GM23338 (cell line): ENCODE measurements at places on chromosomes 4 and X. TPM values are rescaled to one million over a fixed set of nuclear protein-coding genes. Genes with fewer than 3 reads are reported as not detected.

The MTNR1A gene
- total RNA-seq = 0.66 and 1.4 TPM in 2 replicates

DNA sequence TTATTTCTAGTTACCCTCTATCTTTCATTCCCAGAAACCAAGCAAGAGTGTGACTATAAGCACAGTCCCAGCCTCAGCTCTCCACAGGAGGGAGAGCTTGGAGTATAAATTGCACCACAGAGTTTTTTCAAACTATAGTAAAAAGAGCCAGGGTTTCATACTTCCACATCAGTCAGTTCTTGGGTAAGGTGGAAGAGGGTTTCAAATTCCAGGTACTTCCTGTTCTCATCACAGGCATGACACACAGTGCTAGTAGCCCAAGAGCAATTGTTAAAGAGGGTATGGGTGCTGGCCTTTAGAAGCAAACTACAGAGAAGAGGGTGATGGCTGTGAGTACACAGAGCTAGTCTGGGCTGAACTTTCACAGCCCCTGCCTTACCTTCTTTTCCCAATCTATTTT lies 5.7 kb upstream of the IL1RAPL1 start:
- peaks cover 27% of the 10 kb centered on the region for H3K4me1 ChIP-seq
- no peaks in the 10 kb centered on the region for H3K36me3 ChIP-seq
- no peak for DNase-seq
- no peak overlapping the region for H3K4me3 ChIP-seq
- H3K27me3 ChIP-seq = no peaks in the 10 kb centered on the region
- no peak overlapping the region for H3K27ac ChIP-seq

GRCh38 chr4:175290401-175290800 lies 372.2 kb downstream of the ADAM29 start:
- no peaks in the 10 kb centered on the region for H3K4me1 ChIP-seq
- no peaks in the 10 kb centered on the region for H3K27me3 ChIP-seq
- no peak overlapping the region for H3K27ac ChIP-seq

DNA sequence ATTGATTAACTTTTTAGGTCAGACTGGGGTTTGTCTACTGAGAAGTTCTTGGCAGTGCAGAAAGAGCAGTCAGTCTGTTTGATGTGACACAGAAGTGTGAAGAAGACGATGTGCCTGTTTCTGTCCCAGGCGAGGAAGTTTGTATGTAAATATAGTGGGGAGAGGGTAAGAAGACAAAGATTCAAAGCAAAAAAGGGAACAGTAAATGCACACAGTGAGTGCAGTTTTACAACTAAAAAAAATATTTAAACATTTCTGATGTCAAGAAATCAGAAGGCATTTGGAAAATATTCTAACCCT lies 264.9 kb downstream of the RAPGEF2 start:
- H3K36me3 ChIP-seq = no peaks in the 10 kb centered on the region
- no peak for DNase-seq
- H3K27me3 ChIP-seq = no peaks in the 10 kb centered on the region
- H3K27ac ChIP-seq = no peak overlapping the region

DNA sequence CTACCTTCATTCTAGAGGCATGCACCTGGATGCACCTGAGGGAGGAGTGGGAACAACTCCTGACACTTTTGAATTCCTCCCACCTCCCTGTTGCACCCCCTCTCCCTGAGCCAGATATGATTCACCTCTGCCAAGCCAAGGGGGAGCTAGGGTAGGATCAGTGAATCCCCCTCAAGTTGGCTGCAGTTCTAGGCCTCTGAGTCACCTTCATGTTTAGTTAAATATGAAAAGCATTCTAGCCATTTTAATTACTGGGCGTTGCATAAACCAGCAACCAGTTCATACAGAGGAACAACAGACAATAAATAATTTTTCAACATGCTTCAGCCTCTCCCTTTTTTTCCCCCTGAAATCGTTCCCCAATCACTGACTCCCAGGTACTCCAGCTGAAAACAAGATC lies 1440.2 kb downstream of the ADGRL3 start:
- no peak overlapping the region for H3K4me3 ChIP-seq
- H3K27me3 ChIP-seq = no peaks in the 10 kb centered on the region
- H3K4me1 ChIP-seq = no peaks in the 10 kb centered on the region
- no peak overlapping the region for H3K27ac ChIP-seq
- DNase-seq = no peak

- no peak for DNase-seq
- H3K4me3 ChIP-seq = peak overlapping the region; percentile 68
- H3K36me3 ChIP-seq = no peaks in the 10 kb centered on the region
- H3K27me3 ChIP-seq = no peaks in the 10 kb centered on the region
- H3K4me1 ChIP-seq = peaks cover 33% of the 10 kb centered on the region
Observed at GRCh38 chr4:75726577-75726976, 2.2 kb downstream of the USO1 start.
